ENCODE measurements at places on chromosomes 11 and 22. TPM values are rescaled to one million over a fixed set of nuclear protein-coding genes. Genes with fewer than 3 reads are reported as not detected.

P2RX6 gene
- 1.1 TPM for polyA plus RNA-seq

DNAJB13 gene
- polyA plus RNA-seq: 2.7 TPM

MYBPC3 gene
- polyA plus RNA-seq: 0.18 TPM

CARD10 gene
- 18.0 TPM for polyA plus RNA-seq

SMTN gene
- 26.2 TPM for polyA plus RNA-seq

IRAG1 gene
- 10.3 TPM for polyA plus RNA-seq

DNA sequence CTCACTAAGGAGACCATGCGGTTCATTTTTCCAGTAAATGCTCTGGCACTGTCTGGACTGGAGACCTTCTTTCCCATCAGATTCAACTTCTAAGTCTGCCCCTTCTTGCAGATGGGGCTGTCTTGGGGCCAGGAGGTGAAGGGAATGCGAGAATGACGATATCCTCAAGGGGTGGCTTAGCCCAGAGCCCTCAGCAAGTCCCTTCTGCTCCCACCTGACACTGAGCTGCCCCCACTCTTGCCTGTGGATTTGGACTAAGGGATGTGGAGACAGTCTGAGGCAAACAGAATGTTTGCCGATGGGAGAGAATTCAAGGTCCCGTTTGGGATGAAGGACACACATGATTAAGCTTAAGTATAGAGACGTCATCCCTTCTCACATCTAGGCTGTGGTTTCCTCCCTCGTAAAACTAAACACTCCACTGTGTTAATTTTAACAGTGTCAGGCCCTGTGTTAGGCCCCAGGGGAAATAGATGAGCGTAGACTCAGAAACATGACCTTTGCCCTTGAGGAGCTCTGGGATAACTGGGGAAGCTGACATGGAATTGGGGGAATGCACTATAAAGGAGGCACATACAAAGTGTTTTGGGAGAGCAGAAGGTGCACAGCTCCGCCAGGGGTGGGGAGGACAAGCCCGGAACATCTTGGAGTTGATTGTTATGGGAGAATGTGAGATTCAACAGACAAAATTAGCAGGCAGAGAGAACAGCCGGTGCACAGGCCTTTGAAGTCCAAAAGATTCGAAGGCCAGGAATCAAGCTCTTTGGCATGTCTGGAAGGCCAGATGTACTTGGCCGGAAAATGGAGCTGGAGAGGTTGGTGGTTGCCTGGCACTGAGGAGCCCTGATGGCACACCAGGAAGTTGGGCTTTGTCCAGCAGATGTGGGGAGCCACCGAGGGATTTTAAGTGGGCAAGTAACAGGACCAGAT, 71.6 kb downstream of the ST3GAL4 start:
- no peak for DNase-seq

- DNase-seq: no peak
Measured at GRCh38 chr22:38007330-38007902, 23.1 kb upstream of the SOX10 start.

GRCh38 chr11:46391578-46392420, at the start of gene CHRM4:
Gene CHRM4, minus strand, starts transcription at chr11:46391776. Its CDS starts 5,219 bp downstream, at chr11:46386557.
- DNase-seq: no peak

DNA sequence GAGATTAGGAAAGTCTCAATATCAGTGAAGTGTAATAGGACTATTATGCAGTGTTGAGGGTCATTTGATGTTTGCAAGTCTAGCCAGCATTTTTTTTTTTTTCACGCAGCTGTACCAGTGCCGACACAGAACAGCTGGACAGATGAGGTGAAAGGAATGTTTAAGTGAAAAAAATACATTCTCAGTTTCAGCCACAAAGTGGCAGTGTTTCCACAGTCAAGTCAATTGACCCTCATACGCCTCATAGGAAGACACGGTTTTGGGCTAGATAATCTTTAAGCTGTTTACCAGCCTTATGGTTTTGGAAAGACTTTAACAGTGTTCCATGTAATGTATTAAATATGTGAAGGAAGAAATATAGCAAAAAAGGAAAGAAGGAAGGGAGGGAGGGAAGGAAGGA, 349.9 kb upstream of the ANO3 start:
- DNase-seq: peak; percentile 68

GRCh38 chr11:10641912-10642697, 51.5 kb downstream of the IRAG1 start:
- no peak for DNase-seq

DNA sequence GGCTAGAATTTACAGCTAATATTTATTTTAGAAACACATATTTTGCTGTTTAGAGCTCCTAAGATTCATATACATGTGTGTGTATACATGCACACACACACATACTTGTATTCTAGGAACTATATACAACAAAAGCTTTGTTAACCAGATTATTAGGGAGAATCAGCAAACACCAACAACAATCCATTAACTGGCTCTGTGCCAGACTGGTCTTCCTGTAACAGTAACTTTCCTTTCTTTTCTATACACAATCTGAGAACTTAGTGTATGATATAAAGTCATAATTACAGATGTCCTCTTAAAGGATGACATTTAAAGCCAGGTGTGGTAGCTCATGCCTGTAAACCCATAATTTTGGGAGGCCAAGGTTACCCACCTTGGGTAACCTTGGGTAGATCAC, 49.5 kb upstream of the CLNS1A start:
- DNase-seq: no peak

- DNase-seq: no peak
Measured at GRCh38 chr11:110318638-110319404, 22.4 kb upstream of the RDX start.

DNA sequence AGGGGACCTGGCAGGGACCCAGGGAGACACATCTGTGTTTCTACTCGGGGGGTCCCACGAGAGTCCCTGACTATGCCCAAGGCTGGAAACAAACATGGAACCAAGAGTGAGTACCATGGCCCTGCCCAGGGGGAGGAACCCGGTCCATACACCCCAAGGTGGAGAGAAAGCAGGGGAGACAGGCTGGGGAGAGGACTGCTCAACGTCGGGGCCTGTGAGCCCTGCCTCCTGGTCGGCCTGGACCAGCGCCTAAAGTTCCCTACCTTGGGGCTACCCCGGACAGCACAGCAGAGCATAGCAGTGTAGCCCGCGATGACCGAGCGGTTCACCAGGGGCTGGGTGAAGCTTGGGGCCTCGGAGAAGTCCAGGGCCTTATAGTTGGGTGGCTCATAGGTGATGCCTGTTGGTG, 20.2 kb downstream of the MYBPC3 start:
- DNase-seq: no peak

- no peak for DNase-seq
Measured at GRCh38 chr22:50267591-50268390, 2.4 kb downstream of the MAPK11 start.

DNA sequence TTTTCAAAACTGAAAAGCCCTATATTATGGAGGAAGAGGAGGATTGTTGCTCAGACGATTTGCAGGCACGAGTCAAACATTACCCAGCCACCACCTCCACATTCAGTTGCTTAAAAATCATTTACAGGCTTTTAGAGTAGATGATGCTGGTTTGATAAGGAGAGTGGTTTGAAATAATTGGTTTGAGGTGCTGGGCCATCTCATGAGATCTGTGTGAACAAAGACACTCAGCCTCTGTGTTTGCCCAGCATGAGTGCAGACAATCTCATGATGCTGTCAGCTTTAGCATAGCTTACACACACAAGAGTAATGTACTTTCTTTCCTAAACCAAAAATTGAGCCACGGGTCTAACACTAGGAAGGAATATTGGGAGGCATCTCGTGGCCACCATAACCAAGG, 4.3 kb downstream of the SLC43A3 start:
- no peak for DNase-seq

DNA sequence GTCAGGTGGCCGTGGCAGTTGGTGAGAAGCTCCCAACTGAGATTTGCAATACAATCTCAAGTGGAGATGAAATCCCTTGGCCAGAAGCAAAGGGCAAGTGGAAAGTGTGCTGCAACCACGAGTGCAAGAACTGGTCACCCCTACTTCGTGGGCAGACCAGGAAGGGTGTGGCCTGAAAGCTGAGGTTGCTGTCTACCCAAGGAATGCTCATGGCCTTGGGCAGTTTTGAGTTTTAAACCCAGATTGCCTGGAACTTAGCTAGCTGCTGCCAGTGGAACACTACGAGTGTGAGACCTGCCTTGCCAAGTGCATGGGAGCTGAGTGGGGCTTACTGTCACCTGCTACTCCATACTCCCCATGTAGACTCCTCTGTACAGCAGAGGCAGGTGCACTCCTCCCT, 113.3 kb upstream of the FAT3 start:
- no peak for DNase-seq

DNA sequence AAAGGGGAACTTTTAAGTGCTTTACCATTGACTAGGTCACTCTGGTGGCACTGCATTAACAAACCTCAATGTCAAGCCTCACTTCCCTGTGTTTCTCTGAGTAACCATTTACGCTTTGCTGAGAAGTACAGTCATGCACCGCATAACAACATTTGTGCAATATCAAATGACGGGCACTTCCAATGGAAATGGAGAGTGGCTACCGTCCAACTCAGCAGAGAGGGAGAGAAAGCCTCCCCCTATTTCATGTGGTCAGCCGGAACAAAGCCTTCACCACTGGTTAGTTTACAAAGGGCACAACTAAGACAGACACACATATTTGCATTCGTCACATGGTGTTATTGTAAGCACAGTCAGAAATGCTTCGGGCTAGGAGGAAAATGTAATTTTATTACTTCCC, 117.3 kb downstream of the RASSF10 start:
- DNase-seq: peak; percentile 78

DNA sequence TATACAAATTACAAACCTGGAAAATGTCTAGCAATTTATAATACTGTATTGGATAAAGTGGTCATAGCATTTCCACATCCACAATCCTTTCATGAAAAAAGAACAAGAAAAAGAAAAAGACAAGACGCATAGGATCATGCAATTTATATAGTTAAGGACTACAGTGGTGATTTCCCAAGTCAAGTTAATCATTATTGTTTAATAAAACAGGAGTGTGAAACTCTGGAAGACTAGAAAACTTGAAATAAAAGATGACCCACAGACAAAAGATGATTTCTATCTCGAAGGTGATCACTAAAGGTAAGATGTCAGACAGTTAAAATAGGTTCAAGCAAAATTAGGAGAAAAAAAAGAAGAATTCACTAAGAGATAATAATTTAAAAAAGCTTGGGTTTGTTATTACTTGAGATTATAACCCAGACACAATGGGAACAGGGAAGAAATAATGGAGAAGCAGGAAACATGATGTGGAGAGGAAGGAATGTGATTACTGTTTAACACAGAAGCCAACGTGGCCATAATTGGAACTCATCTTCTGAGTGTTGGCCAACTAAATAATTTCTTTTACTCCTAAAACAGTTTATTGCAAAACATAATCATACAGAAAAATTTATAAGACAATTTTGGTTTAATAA, 441.2 kb upstream of the ANO3 start:
- DNase-seq: no peak

DNA sequence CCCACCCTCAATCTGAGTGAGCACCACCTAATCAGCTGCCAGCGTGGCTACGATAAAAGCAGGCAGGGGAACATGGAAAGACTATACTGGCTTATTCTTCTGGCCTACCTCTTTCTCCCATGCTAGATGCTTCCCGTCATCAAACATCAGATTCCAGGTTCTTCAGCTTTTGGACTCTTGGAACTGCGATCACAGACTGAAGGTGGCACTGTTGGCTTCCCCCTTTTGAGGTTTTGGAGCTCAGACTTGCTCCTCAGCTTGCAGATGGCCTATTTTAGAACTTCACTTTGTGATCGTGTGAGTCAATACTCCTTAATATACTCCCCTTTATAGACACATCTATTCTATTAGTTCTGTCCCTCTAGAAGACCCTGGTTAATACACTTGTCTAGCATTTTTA, 543.7 kb upstream of the RAG2 start:
- DNase-seq: no peak

- no peak for DNase-seq
Measured at GRCh38 chr11:126951465-126951864, 49.1 kb downstream of the KIRREL3 start.

- no peak for DNase-seq
Measured at GRCh38 chr11:34599406-34599945, 21.4 kb upstream of the EHF start.

DNA sequence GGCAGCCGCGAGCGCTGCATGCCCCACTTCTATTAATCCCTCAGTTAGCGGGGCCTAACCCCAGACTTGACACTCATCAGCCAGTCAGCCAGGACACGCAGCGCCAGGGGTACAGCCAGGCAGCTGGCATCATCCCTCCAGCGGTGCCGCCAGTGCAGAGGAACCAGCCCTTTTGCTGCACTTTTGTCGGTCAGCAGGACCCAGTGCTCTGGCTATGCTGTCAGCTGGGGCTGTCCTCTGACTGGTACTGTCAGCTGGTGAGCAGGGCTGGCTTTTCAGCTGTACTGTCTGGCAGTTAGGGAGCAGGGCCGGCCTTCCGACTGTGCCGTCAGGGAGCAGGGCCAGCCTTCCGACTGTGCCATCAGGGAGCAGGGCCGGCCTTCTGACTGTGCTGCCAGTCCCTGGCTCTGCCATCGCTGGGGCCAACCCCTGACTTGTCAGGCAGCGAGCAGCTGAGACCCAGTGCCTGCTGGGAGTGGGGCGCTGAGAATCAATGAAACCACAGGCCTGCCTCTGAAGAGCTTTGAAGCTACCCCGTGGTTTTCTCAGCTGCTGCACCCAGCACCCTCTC, 115.4 kb downstream of the KIAA1671 start:
- DNase-seq: no peak

- DNase-seq: no peak
Measured at GRCh38 chr11:77374108-77374507, 72.6 kb upstream of the GDPD4 start.

DNA sequence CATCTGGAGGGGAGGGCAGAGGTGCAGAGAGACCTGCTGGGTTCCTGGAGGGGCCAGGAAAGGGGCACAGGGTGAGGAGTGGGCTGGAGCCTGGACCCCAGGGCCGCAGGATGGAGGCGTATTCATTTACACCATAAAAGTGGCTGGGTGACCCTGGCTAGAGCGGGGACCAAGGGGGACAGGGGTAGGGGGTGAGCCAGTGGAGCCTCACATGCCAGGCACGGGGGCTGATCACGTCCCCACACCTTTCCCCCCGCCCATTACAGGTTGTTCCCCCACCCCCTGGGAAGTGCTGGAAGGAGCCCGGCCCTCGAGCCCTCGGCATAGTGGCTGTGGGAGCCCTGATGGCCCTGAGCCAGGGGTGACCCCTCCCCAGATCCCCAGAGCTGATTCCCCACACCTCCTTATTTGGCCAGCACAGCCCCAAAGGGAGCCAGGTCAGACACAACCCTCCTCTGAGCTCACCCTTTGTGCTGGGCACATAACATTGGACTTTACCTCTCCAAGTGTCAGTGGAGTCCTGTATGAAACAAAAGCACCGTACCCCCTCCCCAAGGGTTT, 781 bp downstream of the TCIRG1 start:
- DNase-seq: no peak

Data from right renal cortex interstitium (tissue), 3 donors.